ENCODE measurements at places on chromosomes 5 and 9.

DNA sequence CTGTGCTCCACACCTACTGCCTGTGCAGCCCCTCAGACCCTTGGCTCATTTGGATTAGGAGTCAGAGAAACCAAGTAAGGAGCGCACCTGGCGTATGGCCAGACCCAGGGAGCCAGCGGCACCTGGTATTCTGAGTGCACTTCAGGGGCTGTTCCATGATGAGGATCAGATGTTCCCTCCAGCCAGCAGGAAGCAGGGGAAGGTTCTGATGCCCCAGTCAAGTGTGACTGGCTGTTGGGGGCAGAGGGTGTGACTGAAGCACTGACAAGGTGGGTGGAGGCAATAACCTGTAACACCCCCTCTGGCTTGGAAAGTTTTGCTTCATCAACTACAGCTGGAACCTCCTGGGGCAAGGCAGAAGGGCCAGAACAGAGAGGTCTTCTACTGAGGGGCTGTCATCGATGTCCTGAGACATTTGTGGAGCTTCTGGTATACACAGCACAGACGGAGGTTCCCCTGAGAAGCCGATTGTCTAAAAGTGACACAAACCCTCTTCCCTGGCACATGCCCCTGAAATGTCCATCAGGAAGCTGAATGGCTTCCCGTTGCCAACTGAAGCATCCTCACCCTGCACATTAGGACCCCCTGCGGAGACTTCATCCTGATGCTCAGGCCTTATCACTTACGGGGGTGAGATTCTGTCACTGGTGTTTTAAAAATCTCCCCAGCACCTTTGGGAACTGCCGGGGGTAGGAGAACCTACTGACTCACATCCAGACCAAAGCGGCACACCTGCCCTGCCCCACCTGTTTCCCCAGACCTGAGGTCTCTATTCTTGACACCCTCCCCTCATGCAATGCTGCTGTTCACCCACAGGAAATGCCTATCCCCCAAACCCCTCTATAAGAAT, 21.1 kb downstream of the TRAF1 start:
- no peak for DNase-seq

GRCh38 chr5:148206620-148207019, 3.8 kb downstream of the SPINK6 start:
- DNase-seq, result no peak

GRCh38 chr5:95907067-95907705, 54.5 kb downstream of the ELL2 start:
- no peak for DNase-seq

GRCh38 chr5:19988457-19988856, 457 bp upstream of the CDH18 start:
- no peak for DNase-seq

- DNase-seq, result no peak
These were observed 146.2 kb upstream of the PLCXD3 start for GRCh38 chr5:41656597-41656996.

DNA sequence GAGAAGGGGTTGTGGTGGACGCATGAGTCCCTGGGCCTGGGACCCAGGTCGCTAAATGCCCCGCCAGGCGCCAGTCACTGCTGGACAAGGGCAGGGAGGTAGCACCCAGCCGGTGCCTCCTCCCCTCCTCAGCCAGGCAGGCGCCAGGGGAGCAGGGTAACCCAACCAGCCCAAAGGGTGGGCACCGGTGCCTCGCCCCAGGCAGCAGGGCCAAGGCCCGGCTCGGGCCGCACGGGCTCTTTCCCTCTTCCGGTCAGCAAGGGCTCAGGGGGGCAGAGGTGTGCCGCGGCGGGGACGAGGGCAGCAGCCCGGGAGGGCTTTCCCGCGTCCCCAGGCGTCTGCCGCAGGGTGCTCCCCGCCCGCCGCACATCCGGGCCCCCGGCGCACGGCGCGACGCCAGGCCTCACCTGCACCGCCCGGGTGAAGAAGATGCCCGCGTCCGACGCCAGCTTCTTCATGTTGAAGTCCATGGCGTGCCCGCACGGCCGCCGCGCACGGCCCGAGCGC, 393 bp downstream of the SH3GLB2 start:
- DNase-seq, result no peak

DNA sequence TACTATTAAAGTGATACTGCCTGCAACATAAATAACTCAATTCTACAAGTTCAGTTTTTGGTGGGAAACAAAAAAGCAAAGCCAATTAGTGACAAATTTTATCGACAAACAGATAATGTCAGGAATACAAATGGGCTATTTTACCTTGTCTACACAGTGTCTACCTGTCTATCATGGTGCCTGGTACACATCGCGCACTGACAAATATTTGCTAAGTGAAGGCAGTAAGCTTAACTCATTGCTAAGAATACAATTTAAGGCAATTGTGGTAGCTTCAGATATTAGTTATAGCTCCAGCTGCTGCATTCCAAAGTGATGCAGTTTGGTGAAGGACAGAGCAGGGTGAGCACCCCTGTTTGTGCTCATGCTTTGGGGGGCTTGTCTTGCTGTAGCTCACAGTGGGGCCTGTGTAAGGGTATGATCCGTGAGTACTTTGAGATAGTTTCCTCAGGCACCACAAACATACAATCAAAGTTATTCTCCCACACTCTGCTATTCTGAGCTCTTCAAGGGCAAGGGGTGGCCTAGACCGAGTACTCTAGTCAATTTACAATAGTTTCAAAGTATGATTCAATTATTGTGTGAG, 24.7 kb downstream of the ELL2 start:
- DNase-seq, result no peak

- DNase-seq, result no peak
These were observed 57.6 kb downstream of the SPOCK1 start for GRCh38 chr5:137441476-137441875.

DNA sequence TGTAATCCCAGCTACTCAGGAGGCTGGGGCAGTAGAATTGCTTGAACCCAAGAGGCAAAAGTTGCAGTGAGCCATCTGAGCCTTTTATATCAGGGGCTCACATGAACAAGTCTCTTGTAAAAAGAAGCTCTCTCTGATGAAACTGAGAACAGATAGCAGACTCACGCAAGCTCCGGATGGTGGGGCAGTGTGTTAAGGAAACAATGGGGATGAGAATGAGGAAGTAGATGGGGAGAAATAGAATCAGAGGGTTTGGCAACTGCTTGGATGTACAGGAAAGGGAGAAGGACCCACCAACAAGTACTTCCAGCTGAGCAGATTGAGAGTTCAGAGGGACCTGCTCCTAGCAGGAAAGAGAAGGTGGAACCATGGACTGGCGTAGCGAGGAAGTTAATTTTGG, 18.6 kb downstream of the TMEM252 start:
- DNase-seq, result no peak

GRCh38 chr9:77488439-77489126, 159.5 kb downstream of the GNA14 start:
- DNase-seq, result no peak

- no peak for DNase-seq
These were observed 595.7 kb downstream of the ACTL7B start for GRCh38 chr9:108259917-108260675.

GRCh38 chr5:1923766-1924165, 41.0 kb upstream of the IRX4 start:
- no peak for DNase-seq

GRCh38 chr9:86772635-86772993, 174.7 kb downstream of the GAS1 start:
- no peak for DNase-seq

All from activated CD4-positive, CD25-positive, alpha-beta regulatory T cell treated with anti-CD3 and anti-CD28 coated beads, Interleukin-2, amount 50 U/mL, for 16 hours (primary cell).